HCT116 (cell line): ENCODE measurements at places on chromosomes 7 and 10.
A peak's percentile ranks its signal among the peaks of the same experiment; 100 is the strongest.

DNA sequence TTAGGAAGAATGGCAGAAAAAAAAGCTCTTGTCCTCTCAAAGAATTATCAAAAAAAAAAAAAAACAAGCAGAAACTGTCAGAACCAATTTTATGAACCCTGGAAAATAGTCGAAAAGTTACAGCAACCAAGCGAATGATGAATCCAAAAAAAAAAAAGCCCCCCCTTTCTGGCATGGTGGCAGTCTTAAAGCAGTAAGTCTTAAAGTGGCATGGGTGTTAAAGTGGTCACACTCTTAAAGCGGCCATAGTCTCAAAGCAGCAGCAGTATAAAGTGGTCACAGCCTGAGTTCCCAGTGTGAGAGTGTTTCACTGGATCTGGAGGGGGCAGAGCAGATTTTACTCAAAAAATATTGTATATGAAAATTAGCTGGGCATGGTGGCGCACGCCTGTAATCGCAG, 96.8 kb upstream of the RAB18 start:
- DNase-seq = no peak

- DNase-seq = no peak
Observed at GRCh38 chr7:88355011-88355410, 48.3 kb upstream of the STEAP4 start.

DNA sequence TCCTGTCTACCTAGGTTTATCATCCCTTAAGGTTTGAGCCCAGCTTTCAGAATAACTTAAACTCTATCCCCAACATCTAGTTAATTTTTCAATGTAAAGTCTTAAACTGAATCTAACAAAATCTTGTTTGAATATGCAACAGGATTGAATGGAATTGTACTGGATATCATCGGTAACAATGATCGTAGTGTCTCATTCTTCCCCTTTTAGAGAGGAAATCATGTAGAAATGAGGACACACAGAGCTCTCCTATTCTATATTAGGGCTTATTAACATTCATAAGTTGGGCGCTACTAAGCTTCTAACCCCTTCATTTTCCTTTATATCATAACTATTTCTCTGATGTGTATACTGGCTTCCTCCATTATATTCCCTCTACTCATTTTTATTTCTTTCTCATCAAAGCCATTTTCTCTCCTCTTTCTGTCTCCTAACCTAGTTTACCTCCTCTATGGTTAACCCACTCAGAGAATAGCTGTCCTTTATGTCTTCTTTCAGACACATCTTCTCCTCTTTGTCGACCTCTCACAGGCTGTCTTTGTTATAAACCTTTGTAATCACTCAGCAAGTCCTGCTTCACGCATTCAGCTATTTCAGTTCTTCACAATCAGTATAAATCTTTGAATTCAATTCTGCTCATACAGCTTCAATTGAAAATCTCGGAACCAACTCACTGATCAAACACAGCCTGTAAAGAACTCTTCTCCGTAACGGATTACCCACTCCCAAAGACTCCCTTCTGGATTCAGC, 1019.0 kb upstream of the C7orf33 start:
- DNase-seq = no peak

- DNase-seq = peak; percentile 2
Observed at GRCh38 chr7:121752706-121753105, 120.3 kb upstream of the PTPRZ1 start.

DNA sequence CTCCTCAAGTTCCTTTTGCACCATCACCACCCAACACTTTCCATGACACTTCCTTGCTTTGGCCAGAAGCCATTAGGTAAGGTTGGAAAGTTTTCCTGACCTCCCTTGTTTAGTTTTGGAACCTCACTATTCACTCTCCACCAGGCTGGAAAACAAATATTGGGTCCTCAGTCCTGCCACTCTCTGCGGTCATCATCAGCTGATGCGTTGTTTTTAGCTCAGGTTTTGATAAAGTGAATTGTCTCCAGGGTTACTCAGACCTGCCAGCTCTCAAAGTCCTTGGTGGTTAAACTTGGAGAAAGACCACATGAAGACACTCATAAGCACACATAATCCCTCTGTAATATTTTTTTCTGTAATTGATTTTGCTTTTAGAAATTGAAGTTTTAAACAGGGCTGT, 55.5 kb downstream of the CCDC186 start:
- DNase-seq = no peak

DNA sequence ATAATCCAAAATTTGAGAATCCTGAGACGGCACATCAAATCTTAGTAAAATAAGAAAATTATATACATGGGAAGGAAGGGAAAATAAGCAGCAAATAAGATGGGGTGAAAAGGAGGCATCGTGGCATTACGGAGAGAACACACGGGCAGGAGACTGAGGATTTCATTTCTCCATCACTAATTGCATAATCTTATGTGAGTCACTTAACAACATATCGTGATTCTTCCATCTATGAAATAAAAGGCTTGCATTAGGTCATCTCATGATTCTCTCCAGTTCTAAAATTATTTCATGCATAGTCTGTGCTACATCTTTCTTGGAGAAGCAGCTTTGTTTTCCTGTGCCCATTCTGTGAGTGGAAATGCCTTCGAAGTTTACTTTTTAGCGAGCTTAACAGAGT, 288.7 kb downstream of the LRMDA start:
- no peak for DNase-seq

DNA sequence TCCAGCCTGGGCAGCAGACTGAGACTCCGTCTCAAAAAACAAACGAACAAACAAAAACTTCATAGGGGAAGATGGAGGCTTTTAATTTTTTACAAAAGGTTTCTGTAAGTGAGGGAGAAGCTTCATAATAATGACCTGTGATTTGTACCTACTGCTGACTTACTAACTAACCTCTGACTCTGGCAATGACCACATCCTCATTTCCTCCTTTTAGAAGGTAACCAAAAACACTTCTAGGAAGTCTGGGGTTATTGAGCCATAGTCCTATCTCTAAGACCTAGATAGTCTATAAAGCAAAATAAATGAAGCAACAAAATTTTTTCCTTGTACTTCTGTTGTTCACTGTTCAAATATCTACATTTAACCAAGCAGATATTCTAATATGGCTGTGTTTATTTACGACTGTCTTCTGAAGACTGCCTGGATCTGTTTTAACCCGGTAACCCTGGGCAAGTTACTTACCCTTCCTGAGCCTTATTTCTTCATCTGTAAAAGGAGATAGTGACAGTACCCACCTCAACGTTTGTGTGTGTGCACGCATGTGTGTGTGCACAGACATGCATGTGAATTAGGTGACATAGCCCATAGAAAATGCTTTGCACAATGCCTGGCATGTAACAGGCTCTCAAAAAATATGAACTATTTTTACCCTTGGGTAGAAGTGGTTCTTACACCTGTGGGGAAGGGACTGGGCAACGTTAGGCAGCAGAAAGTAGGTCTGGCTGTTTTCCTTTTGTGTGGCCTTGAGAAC, 30.8 kb upstream of the SMNDC1 start:
- no peak for DNase-seq

DNA sequence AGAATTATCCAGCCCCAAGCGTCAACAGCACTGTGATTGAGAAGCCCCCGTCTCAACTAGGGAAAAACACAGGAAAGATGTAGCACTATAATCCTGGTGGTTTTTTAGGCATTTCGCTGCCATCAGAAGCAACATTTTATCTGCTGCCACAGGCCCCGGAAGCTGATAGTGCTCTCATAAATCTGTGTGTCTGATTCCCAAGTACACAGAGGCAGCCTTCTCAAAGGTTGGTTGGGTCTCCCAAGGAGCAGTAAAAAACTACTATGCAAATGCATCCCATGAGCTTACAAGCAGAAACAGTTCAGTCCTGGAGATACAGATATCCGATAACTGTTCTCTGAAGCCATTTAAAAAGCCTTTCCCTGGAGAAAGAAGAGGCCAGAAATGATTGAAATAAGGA, 45.8 kb upstream of the LYZL1 start:
- no peak for DNase-seq

GRCh38 chr7:114364151-114364550, 50.5 kb upstream of the FOXP2 start:
- no peak for DNase-seq

- no peak for DNase-seq
Observed at GRCh38 chr7:33310546-33310945, 181.2 kb downstream of the BBS9 start.

GRCh38 chr10:96578633-96579032, 8.2 kb downstream of the TM9SF3 start:
- no peak for DNase-seq

DNA sequence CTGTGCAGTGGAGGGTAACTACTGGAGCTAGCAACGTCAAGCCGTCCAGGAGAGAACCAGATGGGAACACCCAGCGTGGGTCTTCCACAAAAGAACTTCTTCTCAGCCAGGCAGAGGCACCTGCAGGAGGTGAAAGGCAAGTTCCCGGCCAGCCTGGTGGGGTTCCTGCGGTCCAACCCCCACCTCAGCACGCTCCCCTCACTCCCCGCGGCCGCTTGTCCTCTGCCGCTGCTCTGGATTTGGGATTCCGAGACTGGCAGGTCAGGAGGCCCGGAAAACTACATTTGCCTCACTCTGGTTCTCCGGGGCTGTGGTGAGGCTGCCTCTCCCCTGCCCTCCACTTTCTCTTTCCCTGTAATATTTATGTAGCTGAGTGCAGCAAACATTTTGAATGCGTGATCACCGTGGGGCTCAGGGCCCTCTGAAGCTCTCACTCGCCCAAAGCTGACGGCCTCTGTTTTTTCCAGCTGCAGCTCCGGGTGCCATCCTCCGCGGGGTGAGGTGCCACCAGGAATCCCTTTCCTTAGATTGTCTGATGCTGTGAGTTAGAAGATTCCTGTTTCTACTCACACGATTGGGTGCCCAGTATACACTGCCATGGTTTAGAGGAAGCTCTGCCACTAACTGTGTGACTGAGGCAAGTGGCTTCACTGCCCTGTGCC, 366.9 kb downstream of the DNAJB6 start:
- no peak for DNase-seq

DNA sequence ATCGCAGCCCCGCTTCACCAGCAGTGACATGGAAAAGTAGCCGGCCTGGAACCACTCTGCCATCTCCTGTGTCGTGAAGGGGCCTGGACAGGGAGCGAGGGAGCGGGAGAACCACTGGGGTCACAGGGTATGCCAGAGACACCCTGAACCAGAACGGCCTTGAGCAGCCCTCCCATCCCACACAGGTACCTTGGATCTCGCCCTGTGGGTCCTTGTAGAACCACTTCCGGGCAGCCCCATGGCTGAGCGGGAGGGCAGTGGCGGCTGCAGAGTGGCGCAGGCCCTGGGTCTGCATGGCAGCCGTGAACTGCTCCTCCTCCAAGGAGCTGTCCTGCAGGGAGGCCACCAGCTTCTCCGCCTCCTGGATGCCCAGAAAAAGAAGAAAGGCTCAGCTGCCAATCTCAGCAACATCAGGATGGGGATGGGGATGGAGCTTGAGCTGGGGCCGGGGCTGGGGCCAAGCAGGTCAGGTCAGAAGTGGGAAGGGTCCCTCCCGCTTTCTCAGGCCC, 9.5 kb downstream of the GIGYF1 start:
- DNase-seq = no peak

GRCh38 chr10:99525897-99526296, 6.8 kb upstream of the NKX2-3 start:
- no peak for DNase-seq

- no peak for DNase-seq
Observed at GRCh38 chr10:128457136-128457535, 330.9 kb upstream of the MKI67 start.

DNA sequence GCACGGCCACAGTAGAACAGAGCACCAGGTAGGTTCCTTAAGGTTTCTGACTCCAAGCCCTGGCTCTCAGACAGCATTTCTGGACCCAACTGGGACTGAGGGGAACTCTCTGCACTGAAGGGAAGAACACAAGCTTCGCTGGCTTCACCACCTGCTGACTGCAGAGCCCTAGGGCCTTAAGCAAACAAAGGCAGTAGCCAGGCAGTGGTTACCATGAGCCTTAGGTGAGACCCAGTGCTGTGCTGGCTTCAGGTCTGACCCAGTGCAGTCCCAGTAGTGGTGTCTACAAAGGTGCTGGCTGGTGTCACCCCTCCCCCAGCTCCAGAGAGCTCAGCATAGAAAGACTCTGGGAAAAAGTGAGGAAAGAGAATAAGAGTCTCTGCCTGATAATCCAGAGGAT, 59.5 kb downstream of the SIRT1 start:
- DNase-seq = no peak

DNA sequence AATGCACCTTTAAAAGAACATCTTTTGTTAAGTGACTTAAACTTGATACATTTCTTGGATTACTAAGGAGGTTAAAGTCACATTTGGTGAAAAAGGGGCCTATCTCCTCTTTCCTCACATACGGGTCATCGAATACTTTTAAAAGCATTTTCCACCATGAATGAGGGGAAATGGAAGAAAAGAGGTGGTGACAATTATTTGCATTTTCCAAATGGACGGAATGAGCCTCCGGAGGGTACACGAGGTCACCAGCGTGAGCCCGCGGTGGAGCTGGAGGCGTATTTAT, 1.0 kb upstream of the BMPR1A start:
- DNase-seq = no peak

DNA sequence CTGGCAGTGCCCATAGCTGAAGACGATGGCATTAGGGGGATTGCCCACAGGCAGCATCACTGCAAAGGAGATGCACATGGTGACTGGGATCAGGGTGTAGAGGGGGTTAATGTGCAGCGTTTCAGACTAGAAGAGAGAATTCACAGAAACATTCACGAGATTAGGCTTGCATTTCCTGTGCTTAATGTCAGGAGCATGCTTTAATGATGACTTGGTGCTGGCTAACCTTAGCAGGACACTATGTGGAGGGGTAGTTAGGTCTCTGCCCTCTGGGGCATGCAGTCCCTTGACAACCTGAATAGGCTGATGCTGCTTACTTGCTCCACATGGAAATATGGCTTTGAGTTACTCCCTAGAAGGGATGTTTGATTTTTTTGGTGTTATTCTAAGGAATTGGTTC, 21.8 kb downstream of the STMP1 start:
- no peak for DNase-seq

DNA sequence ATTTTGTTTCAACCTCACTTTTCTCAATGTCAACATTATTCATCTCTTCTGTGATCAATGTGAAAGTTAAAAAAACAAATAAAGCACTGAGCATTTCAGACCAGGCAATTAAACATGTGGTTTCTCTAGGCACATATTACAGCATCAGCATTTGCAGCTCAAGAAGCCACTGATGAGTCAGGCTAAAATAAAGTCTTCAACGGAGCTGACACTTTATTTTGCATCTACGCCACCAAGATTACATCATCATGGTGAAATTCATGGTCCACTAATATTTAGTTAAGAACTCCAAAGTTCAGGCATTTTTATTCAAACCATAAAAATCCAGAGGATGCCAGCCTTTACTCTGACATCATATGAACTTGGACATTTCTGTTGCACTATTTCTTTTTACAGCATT, 33.0 kb downstream of the MAGI2 start:
- DNase-seq = no peak

- DNase-seq = peak; percentile 73
Observed at GRCh38 chr10:70267161-70267933, 16.5 kb downstream of the NPFFR1 start.

DNA sequence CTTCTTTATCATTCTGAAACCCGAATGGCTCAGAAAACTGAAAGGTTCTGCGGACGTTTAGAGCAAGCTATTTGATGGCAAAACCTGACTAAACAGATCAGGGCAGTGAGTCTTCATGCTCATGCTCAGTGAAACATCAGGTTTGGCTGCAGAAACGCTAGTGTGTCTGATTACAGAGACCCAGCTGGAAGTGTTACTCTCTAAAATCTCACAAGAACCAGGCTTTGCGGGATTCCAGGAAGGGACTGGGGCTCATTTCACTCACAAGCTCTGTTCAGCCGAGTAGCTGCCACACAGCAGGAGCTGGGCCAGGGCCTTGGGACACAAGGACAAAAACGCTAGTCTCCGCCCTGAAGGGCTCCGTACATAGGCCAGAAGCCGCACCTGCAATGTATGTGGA, 2.9 kb downstream of the PITRM1 start:
- no peak for DNase-seq
